ENCODE measurements at places on chromosomes 4 and X. TPM values are rescaled to one million over a fixed set of nuclear protein-coding genes. Genes with fewer than 3 reads are reported as not detected.
A peak's percentile ranks its signal among the peaks of the same experiment; 100 is the strongest.

DNA sequence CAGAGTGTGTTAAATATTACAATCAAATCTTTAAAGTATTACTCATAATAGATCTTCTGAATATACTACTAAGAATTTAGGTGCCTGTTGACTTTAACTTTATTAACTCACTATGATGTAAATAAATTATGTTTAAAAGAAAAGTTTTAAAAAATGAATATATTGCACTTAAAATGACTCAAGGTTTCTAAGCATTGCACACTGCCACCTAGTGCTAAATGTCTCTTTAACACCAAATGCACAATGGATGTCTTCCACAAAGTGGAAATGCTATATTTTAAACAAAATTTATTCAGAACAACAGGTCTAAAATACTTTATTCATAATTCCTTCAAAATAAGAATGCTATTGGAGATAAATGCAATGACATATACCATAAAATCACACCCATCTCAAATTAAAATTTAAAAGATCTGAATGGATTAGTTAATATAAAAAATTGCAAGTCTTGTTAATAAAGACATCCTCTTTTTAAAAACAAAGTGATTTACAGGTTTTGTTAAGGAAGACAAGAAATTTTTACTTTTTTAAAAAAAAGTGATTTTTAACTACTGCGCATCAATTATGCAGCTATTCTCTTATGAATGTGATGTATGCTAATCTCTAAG is 5.5 kb downstream of the INPP4B start:
- DNase-seq = no peak

- DNase-seq = no peak
These were observed 1.4 kb upstream of the GPR173 start for GRCh38 chrX:53047228-53047627.

DNA sequence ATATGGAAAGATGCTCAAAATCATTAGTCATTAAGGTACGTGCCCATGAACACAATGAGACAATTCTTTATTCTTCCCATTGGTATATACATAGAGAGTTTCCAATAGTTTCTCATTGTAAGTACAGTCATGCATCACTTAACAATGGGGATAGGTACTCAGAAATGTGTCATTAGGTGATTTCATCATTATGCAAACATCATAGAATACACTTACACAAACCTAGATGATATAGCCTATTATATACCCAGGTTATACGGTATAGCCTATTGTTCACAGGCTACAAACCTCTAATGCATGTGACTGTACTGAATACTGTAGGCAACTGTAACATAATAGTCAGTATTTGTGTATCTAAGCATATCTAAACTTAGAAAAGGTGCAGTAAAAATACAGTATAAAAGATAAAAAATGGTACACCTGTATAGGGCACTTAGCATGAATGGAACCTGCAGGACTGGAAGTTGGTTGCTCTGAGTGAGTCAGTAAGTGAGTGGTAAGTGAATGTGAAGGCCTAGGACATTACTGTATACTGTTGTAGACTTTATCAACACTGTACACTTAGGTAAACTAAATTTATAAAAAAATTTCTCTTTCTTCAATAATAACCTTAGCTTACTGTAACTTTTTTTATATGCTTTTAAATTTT is 49.6 kb downstream of the KLHL13 start:
- DNase-seq = no peak

The CT47C1 gene
- not detected for total RNA-seq

GRCh38 chrX:372856-373640 is 13.7 kb downstream of the PPP2R3B start:
- DNase-seq = no peak

The FATE1 gene
- not detected for total RNA-seq

GRCh38 chr4:123588631-123589241 is 192.1 kb downstream of the SPRY1 start:
- no peak for DNase-seq

The P2RY8 gene
- 139 TPM for total RNA-seq

The SMAD1 gene
- 11.5 TPM for total RNA-seq

The KLHL4 gene
- total RNA-seq = not detected

DNA sequence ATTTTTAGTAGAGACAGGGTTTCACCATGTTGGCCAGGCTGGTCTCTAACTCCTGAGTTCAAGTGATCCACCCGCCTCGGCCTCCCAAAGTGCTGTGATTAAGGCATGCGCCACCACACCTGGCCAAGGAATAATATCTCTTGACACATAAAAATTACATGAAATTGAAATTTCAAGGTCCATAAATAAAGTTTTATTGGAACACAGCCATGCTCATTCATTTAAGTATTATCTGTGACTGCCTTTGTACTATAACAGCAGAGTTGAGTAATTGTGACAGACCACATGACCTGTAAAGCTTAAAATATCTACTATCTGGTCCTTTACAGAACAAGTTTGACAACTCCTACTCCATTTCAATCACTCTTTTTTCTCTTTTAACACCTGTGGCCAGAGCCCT is 17.8 kb upstream of the EGFL6 start:
- no peak for DNase-seq

DNA sequence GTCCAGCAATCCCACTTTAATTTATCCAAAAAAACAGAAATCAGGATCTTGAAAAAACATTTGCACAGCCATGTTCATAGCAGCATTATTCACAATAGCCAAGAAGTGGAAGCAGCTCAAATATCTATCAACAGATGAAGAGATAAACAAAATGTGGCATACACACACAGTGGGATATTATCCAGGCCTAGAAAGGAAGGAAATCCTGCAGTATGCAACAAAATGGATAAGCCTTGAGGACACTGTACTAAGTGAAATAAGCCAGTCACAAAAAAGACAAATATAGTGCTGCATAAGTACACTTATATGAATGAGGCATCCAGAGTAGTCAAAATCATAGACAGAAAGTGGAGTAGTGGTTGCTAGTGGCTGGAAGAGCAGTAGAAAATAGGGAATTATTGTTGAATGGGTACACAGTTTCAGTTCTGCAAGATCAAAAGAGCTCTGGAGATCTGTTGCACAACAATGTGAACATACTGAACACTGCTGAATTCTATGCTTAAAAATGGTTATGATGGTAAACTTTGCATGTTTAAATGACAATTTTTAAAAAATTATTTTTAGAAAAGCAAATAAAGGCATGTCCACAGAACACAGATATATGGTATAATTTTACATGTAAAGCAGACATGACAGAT is 25.6 kb downstream of the CHM start:
- DNase-seq = no peak

The PNMA6A gene
- total RNA-seq = 0.25 TPM

The HSFX3 gene
- total RNA-seq = not detected

GRCh38 chrX:11888421-11888820 is 130.4 kb downstream of the MSL3 start:
- DNase-seq = no peak

DNA sequence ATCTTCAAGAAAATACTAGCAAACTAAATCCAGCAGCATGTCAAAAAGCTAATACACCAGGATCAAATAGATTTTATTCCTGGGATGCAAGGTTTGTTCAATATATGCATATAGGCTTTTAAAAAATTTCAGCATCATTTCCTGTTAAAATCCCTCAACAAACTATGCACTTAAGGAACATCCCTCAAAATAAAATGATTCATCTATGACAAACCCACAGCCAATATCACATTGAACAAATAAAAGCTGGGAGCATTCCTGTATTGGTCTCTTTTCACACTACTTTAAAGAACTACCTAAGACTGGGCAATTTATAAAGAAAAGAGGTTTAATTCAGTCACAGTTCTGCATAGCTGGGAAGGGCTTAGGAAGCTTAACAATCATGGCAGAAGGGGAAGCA is 726.7 kb downstream of the GRXCR1 start:
- no peak for DNase-seq

DNA sequence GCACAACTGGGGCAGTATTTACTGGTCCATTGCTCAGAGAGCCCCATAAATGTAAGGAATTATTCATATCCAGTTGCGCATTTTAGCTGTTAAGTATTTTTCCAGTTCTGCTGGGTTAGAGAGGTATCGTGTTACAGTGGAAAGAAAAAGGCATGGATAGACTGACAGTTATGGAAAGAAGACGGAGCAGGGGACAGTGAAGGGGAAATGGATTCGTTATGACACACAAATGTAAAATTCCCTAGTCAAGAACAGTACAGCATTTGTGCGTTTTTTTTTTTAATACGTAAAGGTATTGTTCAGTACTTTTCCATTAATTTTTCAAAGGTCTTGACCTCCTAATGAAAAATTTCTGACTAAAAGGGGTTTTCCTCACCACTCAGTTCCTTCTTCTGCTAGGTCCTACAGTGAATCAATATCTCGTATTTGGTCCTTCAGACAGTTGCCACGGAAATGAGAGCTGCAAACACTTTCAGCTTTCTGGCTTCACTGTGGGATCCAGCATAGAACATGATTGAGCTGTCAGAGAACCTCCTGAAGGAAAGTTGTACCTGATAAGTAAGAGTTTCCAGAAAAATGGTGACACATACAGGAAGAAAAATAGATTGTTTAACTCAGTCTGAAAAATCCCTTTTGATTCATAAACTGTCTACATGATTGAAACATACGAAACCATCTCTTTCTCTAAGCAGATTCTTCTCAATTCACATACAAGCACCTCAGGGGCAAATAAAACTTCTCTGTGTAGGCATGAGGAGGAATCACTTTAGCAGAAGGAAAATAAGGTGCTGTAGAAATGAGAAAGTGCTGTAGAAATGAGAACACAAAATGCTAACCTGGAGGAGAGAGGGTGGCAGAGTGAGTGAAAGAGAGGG is 21.8 kb upstream of the BBS12 start:
- no peak for DNase-seq

The CXorf65 gene
- total RNA-seq = 82.3 TPM

GRCh38 chr4:158933236-158933635 is 164.4 kb downstream of the FNIP2 start:
- no peak for DNase-seq

GRCh38 chrX:72349190-72349589 is 43.5 kb upstream of the CITED1 start:
- DNase-seq = no peak

The TBC1D1 gene
- 40.7 TPM for total RNA-seq

- DNase-seq = no peak
These were observed 64.9 kb downstream of the HMGB2 start for GRCh38 chr4:173269280-173269679.

DNA sequence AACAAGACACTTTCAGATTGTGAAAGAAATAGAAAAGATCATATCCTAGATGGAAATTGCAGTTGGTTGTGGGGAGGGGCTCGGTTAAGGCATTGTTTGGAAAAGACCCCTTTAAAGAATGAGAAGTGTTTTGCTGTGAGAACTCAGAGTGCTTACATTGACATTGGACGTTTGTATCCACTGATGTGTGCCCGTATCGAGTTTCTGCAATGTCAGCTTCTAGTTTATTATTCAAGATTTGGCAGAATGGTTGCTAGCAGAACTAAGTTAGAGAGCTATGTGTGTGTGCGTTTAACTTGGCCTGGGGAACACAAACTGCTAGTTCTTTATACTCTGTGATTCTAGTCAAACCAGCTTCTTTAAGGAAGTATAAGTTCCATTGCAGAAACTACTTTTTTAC is 2702.5 kb downstream of the PCDH7 start:
- no peak for DNase-seq

DNA sequence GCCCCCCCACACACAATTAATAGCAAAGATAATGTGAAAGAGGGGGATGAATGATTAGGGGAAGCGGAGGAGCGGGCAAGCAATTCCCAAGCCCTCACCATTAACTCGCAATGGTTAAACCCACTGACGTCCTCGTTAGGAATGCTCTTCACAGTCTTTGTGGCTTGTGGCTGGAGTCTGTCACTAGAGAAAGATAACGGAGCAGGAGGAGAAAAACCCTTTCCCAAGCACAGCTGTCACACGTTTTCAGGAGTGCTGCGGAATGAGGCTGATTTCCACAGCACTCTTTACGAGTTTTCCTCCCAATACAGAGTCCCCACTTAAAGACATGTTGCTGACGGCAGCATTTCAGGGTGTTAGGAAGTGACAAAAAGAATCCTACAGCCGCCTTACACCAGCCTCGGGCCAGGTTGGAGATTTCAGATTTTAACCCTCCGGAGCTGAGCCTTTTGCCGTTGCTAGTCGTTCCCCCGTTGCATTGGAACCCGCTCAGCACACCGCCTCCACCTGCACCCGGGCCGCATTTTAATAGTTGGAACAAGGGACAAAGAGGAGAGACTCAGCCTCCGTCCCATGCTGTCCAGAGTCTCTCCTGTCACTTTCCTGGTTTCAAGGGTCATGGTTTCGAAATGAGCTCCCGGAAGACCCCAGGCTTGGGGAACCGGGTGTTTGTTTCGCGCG is 92.2 kb downstream of the GEMIN8 start:
- DNase-seq = no peak

GRCh38 chr4:175385797-175386196 is 426.3 kb downstream of the GPM6A start:
- no peak for DNase-seq

DNA sequence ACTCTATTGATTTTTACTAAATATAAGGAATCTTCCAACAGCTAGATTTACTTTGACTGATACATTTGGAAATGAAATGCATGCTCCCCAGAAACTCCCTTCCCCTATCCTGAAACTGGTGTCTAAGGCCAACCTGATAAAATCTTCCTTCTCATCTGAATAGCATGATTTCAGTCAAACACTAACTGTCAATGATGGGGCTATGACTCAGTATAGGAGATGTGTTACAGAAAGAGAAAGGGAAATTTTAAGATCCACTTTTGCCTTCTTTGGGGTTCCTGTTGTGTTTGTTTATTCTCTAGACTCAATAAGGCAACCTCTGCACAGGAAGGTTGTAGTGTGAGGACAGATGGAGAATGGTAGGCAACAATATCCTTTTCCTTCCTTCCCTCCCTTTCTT is 160.7 kb downstream of the MOSPD2 start:
- no peak for DNase-seq

- peak; percentile 6 for DNase-seq
These were observed 64.3 kb upstream of the CCDC160 start for GRCh38 chrX:134172588-134173259.

DNA sequence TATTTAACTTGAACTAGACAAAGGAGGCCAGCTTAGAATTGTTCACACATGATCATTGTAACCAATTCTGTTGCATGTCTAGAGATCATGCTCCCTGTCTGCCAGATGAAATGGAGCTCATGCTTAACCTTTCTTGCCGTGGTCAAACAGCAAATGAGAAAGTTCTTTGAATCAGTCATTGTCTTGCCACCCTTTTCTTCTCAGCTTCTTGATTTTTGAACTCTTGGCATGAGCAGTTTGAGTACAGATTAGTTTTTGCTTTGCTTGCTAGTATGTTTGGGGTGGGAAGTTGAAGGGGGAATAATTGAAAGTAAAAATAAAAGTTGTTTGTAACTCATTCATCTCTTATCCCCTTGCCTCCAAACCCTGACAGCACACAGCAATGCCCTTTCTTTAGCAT is 4.7 kb downstream of the MTM1 start:
- DNase-seq = no peak

The WFS1 gene
- 1.7 TPM for total RNA-seq

Data from CD4-positive, alpha-beta T cell (primary cell).